ENCODE measurements at places on chromosomes 7 and 10.

- no peak for DNase-seq
These were observed 5.8 kb downstream of the TMEM184A start for GRCh38 chr7:1550005-1550845.

GRCh38 chr7:148963583-148964482 is 64.5 kb downstream of the PDIA4 start:
- no peak for DNase-seq

- no peak for DNase-seq
These were observed 552.8 kb downstream of the ANKRD7 start for GRCh38 chr7:118777308-118777707.

DNA sequence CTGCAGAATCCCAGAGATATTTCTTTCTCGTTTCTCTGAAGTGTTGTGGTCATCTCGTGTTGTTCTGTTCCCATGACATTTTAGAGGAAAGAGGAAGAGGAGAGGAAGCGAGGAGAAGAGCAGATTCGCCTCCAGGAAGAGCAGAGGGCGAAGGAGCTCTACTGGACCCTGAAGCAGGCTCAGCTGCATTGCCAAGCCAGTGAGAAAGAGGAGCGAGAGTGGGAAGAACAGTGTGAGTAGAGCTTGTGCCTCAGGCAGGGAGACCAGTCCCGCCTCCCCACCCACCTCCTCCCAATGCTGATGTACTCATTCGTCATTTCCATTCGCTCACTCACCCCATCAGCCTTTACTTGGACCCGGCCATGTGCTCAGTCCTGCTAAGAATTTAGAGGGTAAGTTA is 50.8 kb downstream of the SH2D4B start:
- DNase-seq, result no peak

DNA sequence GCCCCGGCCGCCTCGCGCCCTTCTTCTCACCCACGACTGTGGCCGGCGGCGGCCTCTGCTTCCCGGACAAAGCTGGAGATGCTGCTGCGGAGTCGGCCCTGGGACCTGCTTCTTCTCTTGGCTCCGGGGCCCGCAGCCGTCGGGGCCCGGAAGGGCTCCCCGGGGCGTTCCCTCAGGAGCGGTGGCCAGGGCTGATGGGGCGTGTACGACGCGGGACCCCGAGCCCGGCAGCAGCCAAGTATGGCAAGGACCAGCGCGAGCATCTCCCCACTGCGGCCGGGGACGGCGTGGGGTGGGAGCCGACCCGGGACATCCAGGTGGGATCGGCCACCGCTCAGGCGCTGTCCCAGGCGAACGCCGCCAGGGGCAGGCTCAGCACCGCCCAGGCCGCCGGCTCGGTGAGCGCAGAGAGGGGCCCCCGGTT is 27.6 kb upstream of the BMS1 start:
- no peak for DNase-seq

DNA sequence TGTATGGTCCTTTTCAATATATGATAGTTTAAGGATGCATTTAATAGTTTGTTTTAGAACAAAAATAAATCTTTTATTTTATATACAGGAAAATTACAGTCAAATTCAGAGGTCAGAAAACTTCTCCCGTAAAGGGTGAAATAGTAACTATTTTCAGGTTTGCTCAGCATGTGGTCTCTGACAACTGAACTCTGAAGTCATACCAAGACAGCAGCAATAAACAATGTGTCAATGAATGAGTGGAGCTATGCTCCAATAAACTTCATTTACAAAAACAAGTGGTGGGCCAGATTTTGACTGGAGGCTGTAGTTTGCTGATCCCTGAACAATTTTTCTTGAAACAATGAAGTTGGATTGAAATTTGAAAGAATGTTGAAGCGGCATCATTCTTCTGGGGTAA is 123.6 kb downstream of the ZNF248 start:
- DNase-seq, result no peak

DNA sequence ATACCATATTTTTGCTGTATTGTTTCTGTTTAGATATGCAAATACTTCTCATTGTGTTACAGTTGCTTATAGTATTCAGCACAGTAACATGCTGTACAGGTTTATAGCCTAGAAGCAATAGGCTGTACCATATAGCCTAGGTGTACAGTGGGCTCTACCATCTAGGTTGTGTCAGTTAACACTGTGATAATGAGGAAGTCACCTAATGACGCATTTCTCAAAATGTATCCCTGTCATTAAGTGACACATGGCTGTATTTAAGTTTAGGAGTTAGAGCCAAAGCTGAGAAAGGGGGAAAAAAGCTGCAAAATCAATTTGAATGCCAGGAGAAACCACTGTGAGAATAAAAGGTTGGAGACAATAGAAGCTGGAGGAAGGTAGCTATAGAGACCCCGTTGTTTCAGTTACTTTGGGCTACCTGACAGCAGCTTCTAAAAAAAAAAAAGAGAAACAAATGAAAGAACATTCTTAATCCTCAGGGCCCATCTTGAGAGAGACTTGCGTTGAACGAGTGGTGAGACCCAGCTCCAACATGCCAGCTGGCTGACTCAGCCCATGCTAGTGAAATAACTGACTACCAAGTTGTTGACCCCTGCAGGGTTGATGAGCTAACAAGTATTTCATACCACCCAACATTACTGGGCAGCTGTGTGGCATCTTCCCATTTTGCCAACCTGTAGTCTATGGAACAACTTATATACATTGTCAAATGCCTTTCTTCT is 8.7 kb downstream of the STARD3NL start:
- DNase-seq, result no peak

GRCh38 chr10:5588080-5588453 is 63.3 kb downstream of the CALML3 start:
- DNase-seq, result no peak

GRCh38 chr7:76330261-76330660 is 27.8 kb downstream of the HSPB1 start:
- no peak for DNase-seq

GRCh38 chr7:47601119-47601880 is 19.4 kb upstream of the TNS3 start:
- DNase-seq, result no peak

DNA sequence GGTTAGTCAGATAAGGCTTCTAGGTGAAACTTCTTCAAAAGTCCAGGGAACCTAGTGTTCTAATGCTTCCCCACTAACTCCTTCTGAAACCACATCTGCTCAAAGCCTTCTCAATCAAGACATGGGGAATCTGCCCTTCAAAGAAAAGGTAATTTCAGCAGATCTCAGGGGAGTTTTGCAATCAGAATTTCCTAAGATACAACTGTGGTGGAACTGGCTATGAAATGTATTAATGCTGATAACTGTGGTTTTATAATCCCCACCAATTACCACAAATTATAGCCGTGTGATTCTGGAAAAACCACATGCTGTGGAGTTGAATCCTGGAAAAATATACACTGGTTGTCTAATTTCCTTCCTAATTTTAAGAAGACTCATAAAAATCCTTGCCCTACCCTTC is 233.8 kb downstream of the SORCS1 start:
- no peak for DNase-seq

- DNase-seq, result no peak
These were observed 292.9 kb upstream of the NPVF start for GRCh38 chr7:25521236-25521635.

- no peak for DNase-seq
These were observed 3.4 kb downstream of the PALD1 start for GRCh38 chr10:70481831-70482530.

DNA sequence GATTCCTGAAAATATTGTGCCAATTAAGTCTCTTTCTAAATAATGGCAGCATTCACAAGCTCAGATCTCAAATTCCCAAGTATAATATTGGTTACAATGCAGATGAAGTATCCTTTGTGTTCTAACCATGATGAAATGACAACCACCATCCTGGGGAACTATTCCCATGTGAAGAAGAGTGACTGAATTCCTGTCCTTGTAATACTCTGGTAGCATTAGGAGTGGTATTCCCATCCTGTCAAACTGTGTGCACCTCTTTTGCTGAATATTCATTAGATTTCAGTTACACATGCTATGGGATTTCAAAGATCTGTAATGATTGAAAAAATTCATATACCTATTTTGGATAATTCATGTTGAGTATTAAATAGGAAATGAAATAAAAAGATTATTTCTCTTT is 86.1 kb upstream of the SMIM30 start:
- DNase-seq, result no peak

DNA sequence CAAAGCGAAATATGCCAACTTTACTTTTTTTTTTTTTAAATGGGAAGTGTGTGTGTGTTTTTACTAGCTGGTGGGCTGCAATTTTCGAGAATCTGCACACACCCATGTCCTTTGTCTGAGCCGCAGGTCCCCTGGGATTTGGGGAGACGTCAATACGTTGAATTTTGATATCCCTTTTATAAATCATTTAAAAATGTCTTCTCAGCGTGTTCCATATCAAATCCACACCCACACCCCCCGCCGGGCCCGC is 404 bp upstream of the FMC1 start:
- DNase-seq, result no peak

DNA sequence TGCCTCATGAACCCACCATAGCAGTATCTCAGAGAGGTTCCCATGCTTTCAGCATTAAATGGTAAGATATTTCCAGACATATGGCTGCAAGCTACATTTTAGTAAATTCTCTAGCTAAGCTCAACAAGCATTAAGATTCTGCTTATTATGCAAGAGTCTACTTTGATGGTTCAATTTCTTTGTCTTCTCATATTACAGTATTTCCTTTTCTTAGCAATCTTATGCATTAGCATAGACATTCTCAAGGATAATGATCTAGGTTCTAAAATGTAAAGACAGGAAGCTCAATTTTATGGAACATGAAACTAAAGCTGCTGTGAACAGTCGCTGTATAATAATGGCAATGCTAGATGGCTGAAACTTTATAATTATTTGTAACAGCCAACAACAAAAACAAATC is 39.2 kb downstream of the MEOX2 start:
- no peak for DNase-seq

- no peak for DNase-seq
These were observed 105.5 kb downstream of the HGF start for GRCh38 chr7:81664304-81664703.

- no peak for DNase-seq
These were observed 3.1 kb upstream of the ANTXRL start for GRCh38 chr10:46283580-46284285.

- no peak for DNase-seq
These were observed 226.3 kb downstream of the AHR start for GRCh38 chr7:17524746-17525145.

DNA sequence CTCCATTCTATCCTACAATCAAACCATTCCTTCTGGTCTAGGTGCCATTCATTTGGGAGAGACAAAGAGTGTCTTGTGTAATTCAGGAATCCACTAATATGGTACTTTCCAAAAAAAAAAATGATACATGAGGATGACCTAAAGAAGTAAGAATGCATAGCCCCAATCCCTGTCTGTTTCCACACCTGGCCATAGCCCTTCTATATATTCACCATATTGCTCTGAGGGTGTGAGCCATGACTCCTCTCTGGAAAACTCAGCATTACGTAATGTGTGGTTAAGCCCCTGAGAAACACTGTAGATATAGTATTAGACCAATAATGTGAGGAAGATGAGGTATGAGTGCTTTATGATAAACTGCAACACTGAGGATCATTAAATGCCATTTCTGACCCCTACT is 592.7 kb downstream of the INHBA start:
- DNase-seq, result no peak

- no peak for DNase-seq
These were observed 67.9 kb downstream of the ZNF680 start for GRCh38 chr7:64494912-64495461.

GRCh38 chr7:17304926-17305325 is 6.5 kb downstream of the AHR start:
- no peak for DNase-seq

DNA sequence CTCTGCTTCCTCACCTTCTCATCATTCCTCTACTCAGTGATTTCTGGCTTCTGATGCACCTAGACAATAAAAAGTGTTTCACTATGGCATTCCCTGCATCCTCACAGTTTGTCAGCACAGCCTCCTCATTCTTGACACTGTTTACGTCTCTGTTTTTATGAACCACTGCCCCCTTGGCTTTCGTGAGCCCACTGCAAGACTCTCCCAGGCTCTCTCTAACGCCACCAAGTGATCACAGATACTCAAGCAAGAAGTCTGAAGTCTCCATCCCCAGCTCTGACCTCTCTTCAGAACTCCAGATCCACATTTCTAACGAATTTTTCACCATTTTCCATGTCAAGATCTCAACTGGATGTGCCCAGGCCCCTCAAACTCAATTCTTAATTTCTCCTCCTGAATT is 8.9 kb downstream of the SLC16A9 start:
- no peak for DNase-seq

- DNase-seq, result no peak
These were observed 16.2 kb downstream of the KIFBP start for GRCh38 chr10:69004821-69005220.

DNA sequence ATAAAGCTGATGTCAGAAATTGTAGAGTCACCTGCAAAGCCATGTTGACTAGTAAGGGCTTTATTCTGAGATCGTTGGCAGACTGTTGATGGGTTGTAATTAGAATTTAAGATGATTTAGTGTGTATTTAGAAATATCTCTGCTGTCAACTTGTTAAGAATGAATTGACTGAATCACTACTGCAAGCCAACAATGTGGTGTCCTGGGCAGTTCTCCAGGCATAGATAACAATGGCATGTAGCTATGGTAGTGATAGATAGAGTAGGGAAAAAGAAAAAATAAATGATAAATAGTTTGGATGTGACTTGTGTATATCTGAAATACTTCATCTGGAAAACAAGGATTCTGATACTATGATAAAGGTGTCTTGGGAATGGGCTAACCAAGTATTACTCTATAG is 640.2 kb downstream of the ARL4A start:
- no peak for DNase-seq

- no peak for DNase-seq
These were observed 93.2 kb downstream of the DNAJB9 start for GRCh38 chr7:108662783-108663362.

DNA sequence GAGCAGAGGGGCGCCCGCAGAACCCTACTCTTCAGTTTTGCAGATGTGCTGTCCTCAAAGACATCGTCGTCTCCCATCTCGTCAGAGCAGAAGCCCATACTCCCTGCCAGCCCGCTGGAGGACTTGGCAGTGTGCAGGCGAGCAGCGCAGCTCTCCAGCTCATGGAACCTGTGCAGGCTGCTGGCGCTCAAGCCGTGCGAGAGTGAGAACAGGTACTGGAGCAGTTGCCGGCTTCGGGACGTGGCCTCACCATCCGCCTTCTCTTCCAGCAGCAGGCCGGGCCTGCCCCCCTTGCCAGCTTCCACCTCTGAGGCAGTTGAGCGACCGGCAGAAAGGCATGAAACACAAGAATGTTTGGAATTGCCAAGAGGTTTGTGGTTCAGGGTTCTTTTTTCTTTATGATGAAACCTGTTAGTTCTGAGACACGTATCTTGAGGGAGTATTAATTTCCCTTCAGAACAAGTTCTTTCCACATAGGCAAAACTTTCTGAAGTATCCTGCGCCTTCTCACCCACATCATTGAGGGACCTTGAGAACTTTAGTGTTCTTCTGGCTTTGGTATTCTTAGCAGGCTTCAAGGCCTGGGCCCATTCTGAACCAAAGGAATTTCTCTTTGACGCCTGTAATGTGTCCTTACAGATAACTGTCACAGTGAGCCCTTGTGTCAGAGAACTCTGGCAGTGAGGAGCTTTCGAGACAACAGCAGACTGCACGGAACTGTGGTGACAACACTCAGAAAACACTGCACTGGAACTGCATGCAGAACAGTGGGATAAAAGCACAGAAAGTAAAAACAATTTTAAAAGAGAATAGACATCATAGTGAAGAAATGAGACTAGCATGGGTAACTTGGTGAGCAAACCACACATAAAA is 89.5 kb downstream of the ALOX5 start:
- no peak for DNase-seq

GRCh38 chr10:108597031-108597430 is 1326.3 kb downstream of the XPNPEP1 start:
- DNase-seq, result no peak

GRCh38 chr10:61478621-61479312 is 25.6 kb upstream of the TMEM26 start:
- no peak for DNase-seq

- DNase-seq, result no peak
These were observed 94.4 kb upstream of the COL1A2 start for GRCh38 chr7:94300176-94300835.

Data from effector memory CD4-positive, alpha-beta T cell (primary cell).